ENCODE measurements at places on chromosomes 12 and 14.

GRCh38 chr14:90820958-90821357 lies 4.7 kb upstream of the TTC7B start:
- peak; percentile 79 for DNase-seq

DNA sequence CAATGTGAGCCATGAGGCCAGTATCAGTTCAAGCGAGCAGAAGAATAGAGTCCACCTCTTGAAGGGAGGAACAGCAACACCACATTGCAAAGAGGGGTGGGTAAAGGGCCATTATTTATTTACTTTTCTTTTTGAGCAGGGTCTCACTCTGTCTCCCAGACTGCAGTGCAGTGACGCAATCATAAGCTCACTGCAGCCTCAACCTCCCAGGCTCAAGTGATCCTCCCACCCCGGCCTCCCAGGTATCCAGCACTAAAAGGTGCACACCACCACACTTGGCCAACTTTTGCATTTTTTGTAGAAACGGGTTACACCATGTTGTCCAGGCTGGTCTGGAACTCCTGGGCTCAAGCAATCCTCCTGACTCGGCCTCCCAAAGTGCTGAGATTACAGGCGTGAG lies 42.9 kb upstream of the CIT start:
- no peak for DNase-seq

GRCh38 chr12:13472690-13473089 lies 276.2 kb downstream of the EMP1 start:
- DNase-seq = no peak

- peak; percentile 66 for DNase-seq
These were observed 4.9 kb downstream of the SH2B3 start for GRCh38 chr12:111410431-111411184.

DNA sequence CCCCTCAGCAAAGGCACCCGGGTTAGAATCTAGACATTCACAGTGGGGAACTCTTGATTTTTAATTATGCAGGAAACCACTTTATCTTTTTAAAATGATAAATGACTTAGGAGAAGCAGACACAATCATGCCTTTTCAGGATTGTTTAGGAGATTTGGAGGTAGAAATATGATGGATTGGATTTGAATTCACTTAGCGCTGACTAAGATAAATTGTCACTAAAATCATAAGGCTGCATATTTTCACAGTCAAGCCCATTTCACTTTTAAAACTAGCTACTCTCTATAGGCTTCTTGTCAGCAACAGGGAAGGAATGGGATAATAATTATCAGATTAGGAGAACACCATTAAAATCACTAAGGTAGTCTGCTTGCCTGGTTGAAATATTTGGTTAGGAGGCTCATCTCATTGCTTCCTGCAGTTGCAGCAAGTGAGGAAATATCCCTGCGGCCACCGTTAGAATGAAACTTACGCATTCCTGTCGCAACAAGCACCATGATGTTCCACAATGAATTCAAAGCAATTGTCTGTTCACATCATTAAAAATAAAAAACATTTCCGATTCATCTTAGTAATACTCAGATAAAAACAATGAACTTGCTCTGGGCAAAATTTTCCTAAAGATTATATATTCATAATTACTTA lies 31.9 kb downstream of the DACT1 start:
- DNase-seq = no peak

DNA sequence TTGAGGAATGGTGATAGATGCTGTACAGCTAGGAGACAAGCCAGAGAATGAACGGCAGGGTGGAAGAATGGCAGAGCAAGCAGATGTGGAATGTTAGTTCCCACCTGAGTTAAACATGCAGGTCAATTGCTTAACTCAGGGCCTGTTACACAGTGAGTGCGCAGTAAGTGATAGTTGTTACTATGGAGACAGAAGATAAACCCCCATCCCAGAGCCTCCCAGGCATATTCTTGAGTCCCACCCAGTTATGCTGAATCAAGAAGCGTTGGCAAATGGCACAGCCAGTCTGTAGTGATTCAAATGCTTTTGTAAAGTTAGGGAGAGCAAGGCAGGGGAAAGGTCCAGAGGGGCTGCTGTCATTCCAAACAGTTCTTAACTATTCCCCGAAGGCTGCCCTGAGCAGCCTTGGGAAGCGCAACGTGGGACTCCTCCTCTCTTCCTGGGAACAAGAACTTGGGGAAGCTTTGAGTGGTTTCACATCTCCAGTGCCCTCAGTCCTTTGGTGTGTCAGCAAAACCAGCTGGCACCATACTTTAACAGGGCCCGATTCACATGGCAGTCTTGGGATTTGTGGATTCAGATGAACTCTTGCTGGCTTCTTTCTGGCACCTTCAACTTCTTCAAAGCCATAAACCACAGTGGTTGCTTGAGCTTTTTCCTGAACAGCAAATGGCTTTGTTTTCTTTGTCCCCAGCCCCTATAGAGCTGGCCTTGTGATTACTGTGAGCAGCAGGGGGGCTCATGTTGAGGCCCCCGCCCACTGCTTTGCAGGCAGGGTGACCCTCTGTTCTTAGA lies 66.4 kb downstream of the PPM1A start:
- DNase-seq = no peak

- no peak for DNase-seq
These were observed 18.3 kb downstream of the BMP4 start for GRCh38 chr14:53938136-53938837.

Measured in astrocyte of the hippocampus (primary cell).